ENCODE measurements at places on chromosomes 7 and 10. TPM values are rescaled to one million over a fixed set of nuclear protein-coding genes. Genes with fewer than 3 reads are reported as not detected.

DNA sequence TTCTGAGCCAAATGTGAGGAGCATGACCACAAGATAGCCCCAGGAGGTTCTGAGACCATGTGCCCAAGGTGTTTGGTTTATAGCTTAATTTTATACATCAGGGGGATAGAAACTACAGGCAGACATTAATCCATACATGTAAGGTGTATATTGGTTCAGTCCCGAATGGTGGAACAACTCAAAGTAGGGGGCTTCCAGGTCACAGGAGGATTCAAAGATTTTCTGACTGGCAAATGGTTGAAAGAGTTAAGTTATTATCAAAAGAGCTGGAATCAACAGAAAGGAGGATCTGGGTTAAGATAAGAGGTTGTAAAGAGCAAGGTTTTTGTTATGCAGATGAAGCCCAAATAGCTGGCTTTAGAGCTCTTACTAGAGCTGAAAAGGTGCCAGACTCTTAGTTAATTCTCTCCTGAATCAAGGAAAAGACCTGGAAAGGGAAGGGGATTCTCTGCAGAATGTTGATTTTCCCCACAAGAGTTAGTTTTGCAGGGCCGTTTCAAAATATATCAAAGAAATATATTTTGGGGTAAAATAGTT lies 640.0 kb downstream of the IPMK start:
- DNase-seq: no peak

- DNase-seq: peak; percentile 23
Observed at GRCh38 chr7:26090927-26091519, 61.0 kb upstream of the NFE2L3 start.

- DNase-seq: no peak
Observed at GRCh38 chr7:141752634-141753033, 11.3 kb upstream of the TAS2R3 start.

The SPDYE2 gene
- 0.15 TPM for total RNA-seq

DNA sequence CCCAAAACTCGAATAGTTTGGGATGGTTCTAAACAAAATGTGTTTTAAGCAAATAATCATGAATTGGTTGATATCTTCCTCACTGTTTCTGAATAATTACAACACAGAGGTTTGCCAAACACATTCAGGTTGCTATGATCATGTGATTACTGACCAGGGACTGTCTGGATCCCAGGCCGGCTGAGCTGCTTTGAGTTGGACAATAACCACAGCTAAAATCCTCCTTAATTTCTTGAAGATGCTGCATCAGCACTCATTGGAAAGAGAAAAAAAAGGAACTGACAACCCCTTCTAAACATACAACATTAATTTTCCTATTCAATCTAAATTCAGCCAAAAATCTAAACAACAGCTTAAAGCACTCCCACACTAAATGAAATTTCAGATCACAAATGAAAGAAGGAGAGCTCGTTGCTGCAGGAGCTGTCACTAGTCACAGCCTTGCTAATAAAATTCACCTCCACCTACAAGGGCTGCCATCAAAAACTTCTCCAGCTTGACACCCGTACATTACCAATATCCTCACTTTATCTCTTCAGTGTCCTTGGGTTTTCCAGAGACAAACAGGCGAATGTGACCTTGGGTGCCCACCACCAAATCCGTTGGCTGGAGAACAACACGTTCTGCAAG lies 560.2 kb downstream of the KCNMA1 start:
- DNase-seq: no peak

DNA sequence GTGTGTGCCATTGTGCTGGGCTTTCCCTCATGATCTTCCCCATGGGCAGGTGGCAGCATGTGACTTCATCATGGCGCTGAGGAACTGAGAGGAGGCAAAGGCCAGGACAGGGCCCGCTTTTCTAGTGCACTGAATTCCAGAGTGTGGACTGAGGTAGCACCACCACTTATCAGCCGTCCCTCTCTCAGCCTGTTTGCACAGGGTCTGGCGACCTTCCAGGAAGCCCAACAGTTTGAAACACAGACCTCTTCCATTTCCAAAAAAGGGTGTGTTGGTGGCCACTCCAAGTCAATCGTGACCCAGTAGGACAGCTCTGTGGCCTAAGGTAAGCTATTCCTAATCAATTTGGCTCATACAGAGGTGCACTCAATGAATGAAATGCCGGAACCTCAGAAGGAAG lies 4.4 kb downstream of the DNAJC30 start:
- no peak for DNase-seq

The ZNF804B gene
- total RNA-seq: not detected

The SPDYE11 gene
- total RNA-seq: not detected

- DNase-seq: no peak
Observed at GRCh38 chr10:44935966-44936295, 23.7 kb upstream of the RASSF4 start.

The FAM221A gene
- total RNA-seq: 4.3 TPM

GRCh38 chr7:16727736-16728135 lies 25.8 kb upstream of the TSPAN13 start:
- no peak for DNase-seq

DNA sequence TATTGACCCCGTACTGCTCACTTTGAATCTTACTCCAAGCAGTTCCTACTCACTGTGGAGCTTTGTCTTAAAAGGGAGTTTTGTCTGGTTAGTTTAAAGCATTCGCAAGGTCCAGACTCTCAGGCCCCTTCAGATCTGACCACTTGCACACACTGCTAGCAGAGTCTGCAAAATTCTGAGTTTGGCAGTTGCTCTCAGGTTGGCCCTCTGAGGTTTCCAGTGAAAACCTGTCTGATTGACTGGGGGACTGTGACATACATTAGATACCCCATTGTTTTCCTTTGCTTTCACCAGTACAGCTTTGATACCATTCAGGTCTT lies 149.2 kb downstream of the XPNPEP1 start:
- DNase-seq: no peak

The ITPRID1 gene
- not detected for total RNA-seq

- no peak for DNase-seq
Observed at GRCh38 chr7:77649716-77650349, 46.4 kb upstream of the RSBN1L start.
